ENCODE measurements at places on chromosomes 7 and 10. TPM values are rescaled to one million over a fixed set of nuclear protein-coding genes. Genes with fewer than 3 reads are reported as not detected.

GRID2IP gene
- 0.10 TPM for total RNA-seq

ASIC3 gene
- total RNA-seq = 4.5 TPM

AKR1C3 gene
- total RNA-seq = 2.9 TPM

ATRNL1 gene
- 0.22 TPM for total RNA-seq

TMEM184A gene
- not detected for total RNA-seq

PAX2 gene
- total RNA-seq = not detected

CLCN1 gene
- 0.07 TPM for total RNA-seq

MALRD1 gene
- not detected for total RNA-seq

EGR2 gene
- 22.9 TPM for total RNA-seq

SUN3 gene
- not detected for total RNA-seq

FZD1 gene
- 0.68 TPM for total RNA-seq

HTRA1 gene
- total RNA-seq = not detected

GIMAP6 gene
- 170 TPM for total RNA-seq

TAS2R4 gene
- 1.3 TPM for total RNA-seq

ODAD2 gene
- not detected for total RNA-seq

SEMA3A gene
- total RNA-seq = 0.17 TPM

ADAP1 gene
- 20.9 TPM for total RNA-seq

BMPER gene
- total RNA-seq = not detected
